Activated naive CD8-positive, alpha-beta T cell treated with anti-CD3 and anti-CD28 coated beads for 36 hours (primary cell): ENCODE measurements at places on chromosomes 3 and 15.

DNA sequence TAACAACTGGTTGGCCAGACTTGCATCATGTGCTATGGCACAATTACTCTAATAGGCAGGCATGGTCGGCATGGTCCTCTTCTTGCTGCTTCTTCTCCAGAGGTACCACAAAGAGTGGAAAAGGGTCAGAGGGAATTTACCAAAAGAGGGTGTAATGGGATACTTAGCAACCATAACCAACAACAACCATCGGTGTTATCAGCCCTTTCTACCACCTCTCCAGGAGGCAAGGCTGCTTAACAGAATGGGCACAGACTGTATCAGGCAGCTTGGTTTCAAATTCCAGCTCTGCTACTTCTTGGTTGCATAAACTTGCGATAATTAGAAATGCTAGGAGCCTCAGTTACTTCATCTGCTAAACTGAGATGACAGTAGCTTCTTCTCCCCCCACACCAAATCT is 284.6 kb upstream of the CRBN start:
- no peak for DNase-seq

DNA sequence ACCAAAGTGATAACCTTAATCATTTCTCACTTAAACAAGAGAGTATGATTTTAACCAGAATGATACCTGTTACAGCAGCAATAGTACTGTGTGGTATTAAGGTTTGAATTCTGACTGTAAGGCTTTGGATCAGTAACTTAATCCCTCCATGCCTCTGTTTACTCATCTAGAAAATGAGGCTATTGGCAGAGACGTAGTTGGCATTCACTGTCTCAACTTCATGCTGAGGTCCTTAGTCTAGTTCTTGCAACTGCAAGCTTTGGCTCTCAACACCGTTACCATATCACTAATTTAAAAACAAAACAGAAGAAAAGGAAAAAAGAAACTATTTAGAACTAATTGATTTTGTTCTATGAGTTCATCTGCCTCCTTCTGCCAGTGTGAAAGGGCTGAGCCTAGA is 875.4 kb downstream of the MCTP2 start:
- no peak for DNase-seq

DNA sequence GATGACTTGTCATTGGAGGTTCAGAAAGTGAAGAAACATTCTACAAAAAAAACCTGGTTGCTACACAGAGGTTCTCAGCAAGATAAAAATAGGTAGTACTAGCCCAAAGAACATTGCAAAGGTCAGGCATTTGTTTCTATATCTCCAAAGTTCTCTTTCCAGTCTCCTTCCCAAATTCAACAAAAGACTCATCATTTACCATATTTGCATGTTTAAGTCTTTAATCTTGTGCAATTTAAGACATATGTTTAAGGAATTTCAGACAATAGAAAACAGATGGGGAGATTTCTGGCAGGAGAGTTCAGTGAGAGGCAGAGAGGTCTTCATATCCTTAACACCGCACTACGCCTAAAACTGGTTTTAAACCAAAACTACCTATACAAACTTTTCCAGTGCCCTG is 173.8 kb upstream of the THBS1 start:
- DNase-seq, result no peak

- DNase-seq, result no peak
These were observed 147.1 kb upstream of the CNTN6 start for GRCh38 chr3:945738-946137.

DNA sequence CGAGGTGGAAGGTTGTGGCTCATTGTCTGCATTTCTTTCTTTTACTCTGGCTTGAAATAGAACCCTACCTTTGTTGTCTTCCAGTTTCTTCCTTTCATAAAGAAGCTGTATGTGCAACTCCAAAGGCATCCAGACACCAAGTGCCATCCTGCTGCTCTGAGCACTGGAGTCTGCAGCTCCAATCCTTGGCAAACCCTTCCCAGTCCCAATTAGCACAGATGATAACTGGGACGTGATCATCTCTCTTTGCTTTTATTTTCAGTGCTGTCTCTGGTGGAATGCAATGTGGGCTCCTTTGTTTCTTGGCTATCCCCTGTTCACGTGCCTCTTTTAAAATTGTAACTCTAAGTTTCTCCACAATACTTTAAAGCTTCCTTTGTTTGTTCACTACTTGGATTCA is 140.9 kb downstream of the AQP9 start:
- DNase-seq, result no peak

GRCh38 chr3:115581362-115582135 is 41.8 kb upstream of the GAP43 start:
- DNase-seq, result no peak

DNA sequence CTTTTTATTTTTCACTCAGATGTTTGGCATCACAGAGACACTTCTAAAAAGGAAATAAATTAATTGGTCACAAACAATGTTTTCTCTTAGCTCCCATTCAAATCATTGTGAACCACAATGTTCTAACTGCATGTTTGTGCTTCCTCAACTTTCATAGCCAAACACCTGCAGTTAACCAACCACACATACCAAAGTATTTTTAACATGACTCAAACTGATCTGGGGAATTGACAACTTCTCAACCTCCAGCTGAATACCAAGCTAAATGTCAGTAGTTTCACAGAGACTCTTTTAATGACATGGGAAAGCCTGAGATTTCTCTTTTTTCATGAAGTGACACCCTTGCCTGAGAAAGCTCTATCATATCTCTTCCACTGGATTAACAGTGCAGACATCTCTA is 217.9 kb upstream of the MME start:
- DNase-seq, result no peak

- no peak for DNase-seq
These were observed 1.0 kb upstream of the CEP70 start for GRCh38 chr3:138594935-138595610.
